ENCODE measurements at places on chromosomes 7 and 10. TPM values are rescaled to one million over a fixed set of nuclear protein-coding genes. Genes with fewer than 3 reads are reported as not detected.

DNA sequence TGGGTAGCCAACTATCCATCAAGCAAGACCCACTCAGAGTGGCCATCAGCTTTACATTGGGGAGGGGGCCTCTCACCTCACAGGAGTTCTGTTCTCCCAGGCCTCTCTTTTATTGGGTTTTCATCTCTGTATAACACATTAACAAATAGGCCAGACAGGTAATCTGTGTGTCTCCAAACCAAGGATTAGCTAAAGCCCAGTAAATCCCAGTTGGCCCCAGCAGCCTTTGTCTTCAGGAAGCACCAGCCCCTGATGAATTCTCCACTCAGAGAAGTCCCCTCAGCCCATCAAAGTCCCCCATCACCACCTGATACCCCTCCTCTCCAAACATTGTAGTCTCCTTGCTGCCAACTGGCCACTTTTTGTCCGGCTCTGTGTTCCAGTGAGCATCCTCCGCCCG lies 16.9 kb upstream of the SLF2 start:
- no peaks in the 10 kb centered on the region for H3K4me1 ChIP-seq
- H3K27ac ChIP-seq, result no peak overlapping the region
- H3K27me3 ChIP-seq, result peaks cover 56% of the 10 kb centered on the region

DNA sequence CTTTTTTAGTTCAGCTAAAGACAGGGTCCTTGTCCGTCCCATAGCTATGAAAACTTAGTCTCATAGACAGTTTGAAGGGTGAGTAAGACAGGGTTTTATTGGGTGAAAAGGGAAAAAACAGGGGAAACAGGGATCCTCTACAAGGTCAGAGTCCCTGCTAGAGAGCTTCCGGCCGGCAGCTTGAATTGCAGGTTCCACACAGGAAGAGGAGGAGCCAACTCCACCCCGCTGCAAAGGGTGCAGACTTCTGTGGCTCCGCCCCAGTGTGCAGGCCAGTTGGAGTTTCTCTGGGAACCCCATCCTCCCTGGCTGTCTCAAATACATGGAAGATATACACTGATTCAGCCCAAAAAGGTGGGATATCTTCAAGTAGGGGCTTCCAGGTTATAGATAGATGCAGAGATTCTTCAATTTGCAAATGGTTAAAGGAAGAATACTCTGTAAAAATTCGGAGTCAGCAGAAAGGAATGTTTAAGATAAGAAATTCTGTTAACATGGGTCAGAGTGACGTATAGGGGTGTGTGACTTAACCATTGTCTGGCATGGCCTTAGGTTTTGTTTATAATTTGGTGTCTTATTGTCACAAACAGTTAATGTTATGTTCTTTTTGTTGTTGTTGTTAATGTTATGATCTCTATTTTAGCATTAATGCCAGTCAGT lies 34.6 kb upstream of the HECW1 start:
- peaks cover 3% of the 10 kb centered on the region for H3K27me3 ChIP-seq
- H3K4me1 ChIP-seq, result peaks cover 10% of the 10 kb centered on the region
- no peak for DNase-seq
- no peak overlapping the region for H3K27ac ChIP-seq
- H3K4me3 ChIP-seq, result no peak overlapping the region

- no peak overlapping the region for H3K4me3 ChIP-seq
- no peaks in the 10 kb centered on the region for H3K36me3 ChIP-seq
- no peak for DNase-seq
- no peak overlapping the region for H3K27ac ChIP-seq
- H3K27me3 ChIP-seq, result peaks cover 11% of the 10 kb centered on the region
- H3K4me1 ChIP-seq, result peaks cover 9% of the 10 kb centered on the region
These were observed 472.9 kb upstream of the AKR1E2 start for GRCh38 chr10:4353059-4353655.

DNA sequence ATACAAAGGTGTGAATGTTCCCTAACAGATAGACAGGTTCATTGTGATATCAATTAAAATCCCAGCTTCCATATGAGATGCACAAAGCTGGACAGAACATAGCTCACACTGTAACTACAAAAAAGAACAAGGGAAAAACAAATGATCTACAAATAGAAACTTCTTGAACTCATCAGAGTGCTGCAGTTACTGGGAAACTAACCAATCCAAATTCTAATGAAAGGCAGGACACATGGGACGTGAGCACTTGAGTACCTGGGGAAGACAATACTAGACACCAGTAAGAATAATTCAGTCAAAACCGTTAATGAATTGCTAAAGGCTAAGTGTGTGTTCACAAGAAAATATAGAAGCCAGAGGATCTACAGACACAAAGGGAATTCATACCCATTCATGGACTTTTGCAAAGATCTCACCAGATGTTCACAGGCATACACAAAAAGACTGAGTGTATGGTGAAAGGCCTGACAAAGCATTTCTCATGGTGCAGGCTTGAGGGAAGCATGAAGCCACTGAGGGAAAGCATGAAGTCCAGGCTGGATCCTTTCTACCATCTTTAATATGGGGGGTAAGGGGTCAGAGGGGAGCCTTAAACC lies 7.8 kb upstream of the GPR22 start:
- H3K36me3 ChIP-seq, result peaks cover 8% of the 10 kb centered on the region
- no peaks in the 10 kb centered on the region for H3K4me1 ChIP-seq

DNA sequence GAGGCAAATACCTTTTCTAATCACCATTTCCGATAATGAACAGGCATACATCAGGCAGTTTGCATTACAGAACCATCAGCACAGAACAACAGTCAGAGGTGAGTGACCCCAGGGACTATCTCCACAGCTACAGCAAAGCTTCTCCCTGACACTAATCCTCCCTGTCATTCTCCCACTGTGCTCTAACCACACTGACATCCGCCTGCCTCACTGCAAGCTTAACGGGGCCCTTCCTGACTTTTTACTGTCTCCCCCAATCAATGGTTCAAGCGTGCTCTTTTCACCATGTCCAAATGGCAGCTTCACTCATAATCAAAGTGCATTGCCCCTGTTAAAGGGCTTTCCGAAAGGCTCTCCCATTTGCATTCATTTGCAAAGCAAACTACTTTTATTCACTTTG lies 196.3 kb downstream of the DNAJC1 start:
- H3K4me1 ChIP-seq, result no peaks in the 10 kb centered on the region
- H3K36me3 ChIP-seq, result peaks cover 2% of the 10 kb centered on the region
- no peaks in the 10 kb centered on the region for H3K27me3 ChIP-seq
- DNase-seq, result no peak
- H3K27ac ChIP-seq, result no peak overlapping the region

GRCh38 chr10:37535459-37536246 lies 321.8 kb downstream of the ZNF248 start:
- H3K27ac ChIP-seq, result no peak overlapping the region
- no peak for DNase-seq
- no peaks in the 10 kb centered on the region for H3K36me3 ChIP-seq
- H3K4me3 ChIP-seq, result no peak overlapping the region

The SPDYE11 gene
- total RNA-seq, result not detected
